ENCODE measurements at places on chromosomes 1 and 21.
A peak's percentile ranks its signal among the peaks of the same experiment; 100 is the strongest.

GRCh38 chr1:73736125-73736524, 461.9 kb downstream of the LRRIQ3 start:
- no peak for DNase-seq

GRCh38 chr1:16922466-16922865, 735 bp downstream of the CROCC start:
- no peak for DNase-seq

DNA sequence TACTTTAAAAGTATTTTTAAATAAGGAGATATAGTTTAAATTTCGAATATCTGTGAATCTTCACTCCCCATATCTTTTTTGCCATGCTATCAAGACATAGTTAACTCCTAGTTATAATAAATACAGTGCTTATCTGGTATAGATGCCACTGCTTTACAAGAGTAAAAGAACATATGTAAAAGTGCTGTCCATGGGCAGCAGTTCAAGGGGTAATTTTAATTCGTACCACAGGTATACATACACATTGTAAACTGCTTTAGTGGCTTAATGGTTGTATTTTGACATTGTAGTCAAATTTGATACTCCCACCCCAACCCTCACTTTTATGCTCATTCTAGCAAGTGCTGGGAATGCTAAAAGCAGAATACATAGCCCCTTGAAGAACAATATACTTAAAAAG, 18.6 kb downstream of the POU2F1 start:
- DNase-seq: no peak

GRCh38 chr1:22778408-22778807, 67.8 kb downstream of the EPHB2 start:
- DNase-seq: no peak

GRCh38 chr21:39885119-39885848, 18.0 kb downstream of the PCP4 start:
- DNase-seq: no peak

DNA sequence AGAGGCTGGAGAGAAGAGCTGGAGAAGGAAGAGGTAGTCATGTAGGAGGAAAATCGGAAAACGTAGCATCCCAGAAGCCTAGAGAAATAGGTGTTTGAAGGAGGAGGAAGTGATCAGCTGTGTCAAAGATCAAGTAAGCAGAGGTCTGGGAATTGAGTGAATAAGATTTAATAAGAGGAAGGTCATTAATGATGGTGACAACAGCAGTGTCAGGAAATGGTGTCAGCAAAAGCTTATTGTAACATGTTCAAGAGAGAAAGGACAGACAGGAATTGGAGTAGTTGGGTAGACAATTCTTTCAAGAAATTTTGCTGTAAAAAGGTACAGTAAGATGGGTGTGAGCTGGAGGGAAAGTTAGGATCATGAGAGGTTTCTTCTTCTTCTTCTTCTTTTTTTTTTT, 41.6 kb upstream of the SLC6A9 start:
- no peak for DNase-seq

DNA sequence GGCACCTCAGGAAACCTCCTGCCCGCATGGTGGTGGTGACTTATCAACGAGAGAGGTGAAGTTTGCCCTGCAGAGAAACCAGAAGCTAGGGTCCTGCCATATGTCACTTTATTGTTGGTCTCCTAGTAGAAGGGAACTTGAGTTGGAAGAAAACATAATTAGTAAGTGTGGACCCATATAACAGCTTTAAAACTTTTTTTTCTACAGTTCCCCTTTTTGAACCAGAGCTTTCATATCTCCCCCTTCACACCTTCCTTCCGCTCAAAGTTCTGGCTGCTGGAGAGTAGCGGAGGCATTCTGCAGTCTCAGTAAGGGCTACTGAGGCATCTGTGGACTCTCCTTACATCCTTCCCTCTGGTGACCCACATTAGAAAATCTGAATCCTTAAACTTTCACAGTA, 48.9 kb downstream of the PHC2 start:
- DNase-seq: no peak

DNA sequence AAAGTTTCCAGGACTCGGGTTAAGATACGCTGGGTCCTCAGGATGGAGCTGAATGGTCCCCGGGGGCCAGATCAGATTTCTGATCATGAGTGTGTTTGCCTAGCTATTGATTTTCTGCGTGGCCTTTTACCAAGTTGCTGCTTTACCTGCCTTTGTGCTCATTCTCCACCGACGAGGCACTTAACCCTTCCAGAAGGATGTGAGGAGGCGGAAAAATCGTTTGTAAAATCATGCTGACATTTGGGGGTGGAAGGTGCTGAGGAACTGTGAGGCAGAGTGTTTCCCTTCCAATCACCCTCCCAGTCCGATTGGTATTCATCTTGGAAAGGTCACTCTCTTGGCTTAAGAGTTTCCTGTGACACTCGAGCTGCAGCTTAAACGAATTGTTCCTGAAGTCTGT, 337.1 kb upstream of the KAZN start:
- no peak for DNase-seq

DNA sequence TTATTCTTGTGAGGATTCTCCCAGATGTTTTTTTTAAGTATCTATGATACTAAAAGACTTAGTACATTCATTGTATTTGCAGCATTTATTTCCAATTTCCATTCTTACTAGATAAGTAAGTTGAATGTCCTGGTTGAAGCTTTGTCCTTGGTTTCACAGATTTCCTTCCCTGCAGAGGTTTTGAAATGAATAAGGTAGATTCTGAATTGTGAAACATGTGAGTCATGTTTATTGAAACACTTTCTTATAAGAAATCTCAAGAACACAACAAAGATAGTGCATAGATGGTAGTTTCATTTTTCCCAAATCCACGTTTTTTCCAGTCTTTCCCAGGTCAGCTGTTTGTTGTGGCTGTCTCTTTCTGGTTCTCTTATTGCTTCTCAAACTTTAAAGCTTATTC, 24.8 kb downstream of the GABPA start:
- DNase-seq: no peak

DNA sequence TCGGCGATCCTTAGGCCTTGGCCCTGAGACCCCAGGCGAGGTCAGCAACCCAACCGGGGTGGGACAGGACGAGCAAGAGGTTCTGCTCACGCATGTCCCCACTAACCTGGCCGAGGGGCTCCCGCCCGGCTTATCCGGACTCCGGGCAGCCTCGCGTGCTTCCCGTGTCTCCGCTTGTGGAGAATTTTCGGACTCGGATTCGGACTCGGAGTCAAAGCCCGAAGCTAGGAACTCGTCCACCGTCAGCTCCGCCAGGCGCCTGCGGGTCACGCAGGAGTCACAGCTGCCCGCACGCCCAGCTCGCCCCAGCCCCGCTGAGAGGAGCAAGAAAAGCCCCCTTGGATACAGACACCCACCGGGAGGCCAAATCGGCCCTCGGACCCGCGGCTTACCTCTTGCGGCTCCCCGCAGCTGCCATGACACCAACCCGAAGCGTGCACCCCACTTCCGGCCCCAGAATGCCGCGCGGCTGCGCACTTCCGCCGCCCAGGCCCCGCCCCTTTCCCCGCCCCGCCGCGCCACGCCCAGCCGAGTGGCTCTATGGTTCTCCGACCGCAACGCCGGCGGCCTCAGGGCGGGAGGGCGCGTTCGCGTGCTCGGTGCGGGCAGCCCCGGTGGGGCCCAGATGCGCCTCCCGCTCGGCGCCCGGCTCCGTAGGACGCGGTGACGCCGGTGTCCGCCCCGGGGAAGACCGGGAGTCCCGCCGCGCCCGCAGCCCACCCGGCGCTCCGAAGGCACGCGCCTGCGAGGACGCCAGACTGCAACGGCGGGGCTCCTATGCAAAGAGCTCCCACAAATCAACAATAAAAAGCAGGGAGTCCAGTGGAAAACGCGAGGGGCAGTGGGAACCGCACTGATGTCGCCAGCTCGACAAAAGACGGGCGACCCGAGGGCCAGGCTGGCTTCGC, at the start of gene NOC2L:
Gene NOC2L (minus strand): TSS at position 434 of the 908 bp plus-strand sequence. CDS start 16 bp downstream, at position 418.
- DNase-seq: peak; percentile 87

- peak; percentile 58 for DNase-seq
Measured at GRCh38 chr21:26846036-26846931, 1.1 kb upstream of the ADAMTS1 start.

GRCh38 chr1:6269720-6270400, 9.0 kb upstream of the GPR153 start:
- DNase-seq: no peak

- no peak for DNase-seq
Measured at GRCh38 chr1:31658721-31659120, 14.0 kb upstream of the PEF1 start.

DNA sequence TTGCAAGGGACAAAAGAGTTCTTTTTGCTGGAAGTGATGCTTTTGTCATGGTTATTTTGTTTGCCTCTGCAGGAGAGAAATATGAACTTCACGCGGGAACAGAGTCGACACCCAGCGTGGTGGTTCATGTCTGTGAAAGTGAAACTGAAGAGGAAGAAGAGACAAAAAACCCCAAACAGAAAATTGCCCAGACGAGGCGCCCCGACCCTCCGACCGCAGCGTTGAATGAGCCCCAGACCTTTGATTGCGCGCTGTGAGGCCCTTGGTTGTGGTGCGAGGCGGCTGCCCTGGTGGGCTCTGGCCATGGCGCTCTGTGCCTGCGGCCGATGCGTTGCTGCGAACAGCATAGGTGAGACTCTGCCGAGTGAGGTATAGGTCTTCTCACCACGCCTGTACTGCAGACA, 20.9 kb upstream of the NCMAP start:
- no peak for DNase-seq

DNA sequence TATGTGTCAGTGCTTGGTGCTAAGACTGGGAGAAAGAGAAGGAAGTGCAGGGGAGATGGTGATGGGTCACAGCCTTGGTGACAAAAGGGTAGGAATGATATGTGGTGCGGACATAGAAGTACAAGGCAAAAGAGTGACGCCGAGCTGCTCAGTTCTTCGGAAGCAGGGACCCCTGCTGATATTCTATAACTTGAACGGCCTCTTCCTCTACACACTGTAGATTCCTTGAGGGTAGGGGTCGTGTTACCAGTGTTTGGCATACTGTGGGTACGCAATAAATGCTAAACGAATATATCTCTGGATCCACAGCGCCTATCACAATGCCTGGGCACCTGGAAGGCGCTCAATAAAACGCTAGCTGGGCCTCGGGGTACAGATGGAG, 488 bp downstream of the DBT start:
- DNase-seq: no peak

GRCh38 chr1:36400825-36401601, 3.3 kb upstream of the LSM10 start:
- DNase-seq: peak; percentile 64

DNA sequence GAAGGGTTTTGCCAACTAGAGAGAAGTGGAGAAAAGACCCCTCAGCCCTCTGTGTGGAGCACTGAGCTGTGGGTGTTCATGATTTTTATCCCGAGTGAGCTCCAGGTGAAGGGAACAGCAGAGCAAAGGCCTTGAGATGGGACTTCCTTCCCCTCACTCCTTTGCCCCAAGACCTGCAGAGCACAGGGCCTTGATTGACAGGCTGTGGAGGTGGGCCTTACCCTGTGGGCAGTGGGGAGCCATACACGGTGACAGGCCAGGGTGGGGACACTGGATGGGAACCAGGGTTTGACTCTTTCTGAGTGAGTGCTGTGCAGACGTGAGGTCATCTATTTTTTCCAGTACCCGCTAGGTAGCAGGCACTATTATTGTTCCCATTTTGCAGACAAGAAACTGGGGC, 10.5 kb downstream of the KCNQ4 start:
- no peak for DNase-seq

DNA sequence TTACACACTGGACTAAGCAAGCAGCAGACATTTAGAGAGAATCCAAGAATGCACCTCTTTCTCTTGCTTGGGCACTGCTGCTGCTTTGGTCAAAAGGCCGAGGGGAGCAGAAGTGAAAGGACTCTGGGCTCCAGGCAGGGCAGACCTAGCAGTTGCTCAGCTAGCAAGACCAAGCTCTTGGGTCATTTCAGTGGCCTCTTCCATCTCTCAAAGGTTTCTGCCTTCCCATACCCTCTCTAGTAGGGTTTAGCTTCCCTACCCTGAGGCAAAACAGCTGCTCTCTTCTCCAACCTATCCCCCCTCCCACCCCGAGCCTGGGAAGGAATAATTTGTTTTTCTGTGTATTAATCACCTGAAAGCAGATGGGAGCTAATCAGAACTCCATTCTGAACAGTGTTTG, 25.8 kb downstream of the TFAP2E start:
- DNase-seq: no peak

DNA sequence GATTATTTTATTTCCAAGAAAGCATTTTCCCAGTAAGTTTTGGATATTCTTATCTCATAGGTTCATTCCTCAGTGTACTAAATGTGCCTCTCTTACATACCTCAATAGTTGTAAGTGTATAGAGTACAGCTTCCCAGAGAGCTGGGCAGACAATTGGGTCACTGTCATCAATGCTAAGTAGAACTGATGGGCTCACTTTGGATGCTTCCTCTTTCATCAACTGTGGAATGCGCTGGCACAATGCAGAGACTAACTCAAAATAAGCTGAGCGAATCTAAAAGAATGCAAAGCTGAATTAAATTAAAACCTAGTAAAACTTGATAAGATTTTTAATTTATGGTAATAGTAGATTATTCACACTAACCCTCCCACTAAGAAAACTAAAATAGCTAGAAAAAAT, 21.5 kb downstream of the LTN1 start:
- DNase-seq: peak; percentile 48

DNA sequence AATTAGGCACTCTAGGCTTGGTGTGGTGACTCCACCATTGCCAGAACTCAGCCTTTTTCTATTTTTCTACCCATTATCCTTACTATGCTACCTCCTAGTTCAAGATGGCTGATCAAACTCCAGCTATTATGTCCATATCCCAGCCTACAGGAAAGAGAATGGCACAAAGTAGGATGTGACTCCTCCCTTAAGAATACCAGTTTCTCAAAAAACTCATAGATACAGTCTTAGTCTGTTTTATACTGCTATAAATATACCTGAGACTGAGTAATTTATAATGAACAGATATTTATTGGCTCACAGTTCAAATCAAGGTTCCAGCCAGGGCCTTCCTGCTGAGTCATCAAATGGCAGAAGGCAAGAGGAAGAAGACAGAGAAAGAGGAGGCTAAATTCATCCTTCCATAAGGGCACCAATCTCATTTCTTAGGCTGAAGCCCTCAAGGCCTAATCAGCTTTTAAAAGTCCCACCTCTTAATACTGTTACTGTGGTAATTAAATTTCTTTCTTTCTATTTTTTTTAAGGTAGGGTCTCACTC, 542.8 kb upstream of the BEND5 start:
- DNase-seq: no peak

DNA sequence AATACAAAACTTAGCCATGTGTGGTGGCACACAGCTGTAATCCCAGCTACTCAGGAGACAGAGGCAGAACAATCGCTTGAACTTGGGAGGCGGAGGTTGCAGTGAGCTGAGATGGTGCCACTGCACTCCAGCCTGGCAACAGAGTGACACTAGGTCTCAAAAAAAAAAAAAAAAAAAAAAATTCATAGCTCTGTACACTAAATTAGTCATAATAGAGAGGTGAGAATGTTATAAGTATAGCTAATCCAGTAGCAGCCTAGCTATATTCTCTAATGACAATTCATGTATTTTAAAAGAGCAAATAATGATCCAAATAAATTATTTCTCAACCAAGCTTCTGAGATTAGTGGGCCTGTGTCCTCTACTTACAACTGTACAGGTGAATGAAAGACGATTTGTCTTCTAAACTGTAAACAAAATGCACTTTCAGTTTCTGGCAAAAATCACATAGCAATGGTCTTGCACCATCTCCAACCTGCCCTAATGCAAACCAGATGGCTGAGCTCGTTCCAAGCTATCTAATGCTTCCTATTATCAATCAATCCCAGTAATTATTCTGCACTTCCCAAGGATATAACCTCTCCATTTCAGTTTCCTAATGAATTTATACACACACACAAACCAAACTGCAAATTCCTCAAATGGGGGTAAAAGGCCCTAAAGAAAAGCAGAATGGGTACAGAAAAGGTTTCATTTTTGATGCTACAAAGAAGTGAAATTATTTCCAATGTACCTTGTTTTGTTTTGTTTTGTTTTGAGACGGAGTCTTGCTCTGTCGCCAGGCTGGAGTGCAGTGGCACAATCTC, 56.5 kb downstream of the GATAD2B start:
- no peak for DNase-seq
